Mesendoderm (in vitro differentiated cells): ENCODE measurements at places on chromosomes 2 and 18.

- no peak overlapping the region for H3K27ac ChIP-seq
- H3K36me3 ChIP-seq, result no peaks in the 10 kb centered on the region
- no peak overlapping the region for H3K4me3 ChIP-seq
These were observed 90.8 kb downstream of the STRADB start for GRCh38 chr2:201542291-201542690.

- DNase-seq, result no peak
- H3K27ac ChIP-seq, result no peak overlapping the region
- no peak overlapping the region for H3K4me3 ChIP-seq
- no peaks in the 10 kb centered on the region for H3K27me3 ChIP-seq
- H3K4me1 ChIP-seq, result no peaks in the 10 kb centered on the region
These were observed 951.9 kb downstream of the TSN start for GRCh38 chr2:122707224-122707824.

DNA sequence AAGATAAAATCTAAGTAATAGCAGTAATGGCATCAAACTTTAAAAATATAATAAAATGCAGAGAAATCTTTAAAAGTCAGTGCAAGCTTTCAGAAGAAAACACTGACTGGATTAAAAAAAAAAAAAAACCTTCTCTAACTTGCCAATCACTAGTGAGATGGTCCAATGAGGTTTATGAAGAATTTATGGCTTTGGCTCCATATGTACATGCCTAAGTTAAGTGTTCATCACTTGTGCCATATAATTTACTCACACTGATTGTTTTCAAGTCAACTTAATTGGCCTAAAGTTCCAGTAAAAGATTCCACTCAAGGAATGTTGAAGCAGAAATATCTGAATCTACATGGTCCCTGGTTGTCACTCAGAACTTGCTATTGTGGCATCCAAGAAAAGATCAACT is 40.7 kb upstream of the RAB27B start:
- H3K27me3 ChIP-seq, result no peaks in the 10 kb centered on the region
- H3K4me3 ChIP-seq, result no peak overlapping the region
- no peaks in the 10 kb centered on the region for H3K4me1 ChIP-seq

DNA sequence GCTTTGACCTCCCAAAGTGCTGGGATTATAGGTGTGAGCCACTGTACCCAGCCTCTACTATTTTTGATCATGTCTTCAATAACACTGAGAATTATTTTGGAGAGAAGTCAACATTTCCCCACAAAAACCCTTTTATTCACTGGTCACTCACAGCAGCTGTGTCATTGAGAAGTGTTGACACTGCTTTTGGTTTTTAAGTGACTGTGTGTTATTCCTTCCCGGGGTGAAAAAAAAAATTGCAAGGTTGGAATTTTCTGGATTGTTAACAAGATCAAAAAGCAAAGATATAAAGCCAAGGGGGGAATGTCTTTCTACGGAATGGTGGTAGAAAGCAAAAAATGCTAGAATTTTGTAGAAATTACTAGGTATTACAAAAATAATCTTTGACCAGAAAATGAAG is 61.5 kb downstream of the TANC1 start:
- H3K27me3 ChIP-seq, result no peaks in the 10 kb centered on the region
- H3K4me3 ChIP-seq, result no peak overlapping the region
- H3K36me3 ChIP-seq, result no peaks in the 10 kb centered on the region
- no peak for DNase-seq

- no peaks in the 10 kb centered on the region for H3K27me3 ChIP-seq
- no peak overlapping the region for H3K27ac ChIP-seq
- no peak overlapping the region for H3K4me3 ChIP-seq
- no peaks in the 10 kb centered on the region for H3K36me3 ChIP-seq
- no peak for DNase-seq
These were observed 188.1 kb downstream of the ARL4C start for GRCh38 chr2:234308813-234309195.

DNA sequence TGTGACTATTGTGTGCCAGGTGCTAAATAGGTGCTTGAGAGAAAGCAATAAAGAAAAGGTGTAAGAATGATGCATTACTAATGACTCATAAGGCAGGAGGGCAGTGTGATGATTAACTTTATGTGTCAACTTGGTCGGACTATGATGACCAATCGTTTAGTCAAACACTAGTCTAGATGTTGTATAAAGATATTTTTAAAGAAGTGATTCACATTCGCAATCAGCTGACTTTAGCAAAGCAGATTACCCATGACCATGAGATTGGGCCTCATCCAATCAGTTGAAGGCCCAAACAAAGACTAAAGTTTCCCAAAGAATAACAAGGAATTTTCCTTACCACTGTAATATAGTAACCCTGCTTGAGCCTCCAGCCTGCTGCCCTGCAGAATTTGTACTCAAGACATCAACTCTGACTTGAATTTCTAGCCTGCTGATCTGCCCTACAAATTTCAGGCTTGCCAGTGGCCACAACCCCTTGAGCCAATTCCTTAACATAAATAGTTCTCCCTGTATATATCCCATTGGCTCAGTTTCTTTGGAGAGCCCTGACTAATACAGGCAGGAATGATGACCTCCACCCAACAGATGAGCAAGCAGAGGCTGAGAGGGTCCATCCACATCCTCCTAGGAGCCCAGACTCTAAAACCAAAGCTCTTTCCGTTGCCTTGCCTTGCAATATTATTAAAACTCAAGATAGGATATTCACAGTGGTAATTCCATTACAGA is 132.6 kb downstream of the ACTR3 start:
- H3K27ac ChIP-seq, result no peak overlapping the region
- H3K4me3 ChIP-seq, result no peak overlapping the region
- DNase-seq, result peak; percentile 7
- no peaks in the 10 kb centered on the region for H3K36me3 ChIP-seq
- H3K4me1 ChIP-seq, result no peaks in the 10 kb centered on the region
